Sigmoid colon (tissue), 7 donors: ENCODE measurements at places on chromosomes 3 and 15.

DNA sequence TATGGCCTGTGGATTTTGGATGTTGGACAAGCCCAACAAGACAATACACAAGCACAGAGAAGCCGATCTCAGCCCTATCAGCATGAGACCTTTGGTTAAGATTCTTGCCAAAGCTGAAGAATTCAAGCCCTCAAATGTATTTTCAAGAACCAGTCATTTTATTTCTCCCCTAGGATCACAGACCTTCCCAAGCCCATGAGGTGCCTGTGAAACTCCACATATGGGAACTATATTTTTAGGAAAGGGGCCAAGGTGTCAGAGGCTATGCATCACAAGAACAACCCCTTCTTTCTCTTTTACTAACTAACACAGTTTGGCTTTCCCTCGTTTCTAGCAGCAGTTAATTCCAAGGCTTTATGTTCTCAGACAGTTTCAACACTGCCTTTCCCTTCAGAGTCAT lies 364.5 kb downstream of the MAGI1 start:
- DNase-seq, result no peak

- DNase-seq, result no peak
Observed at GRCh38 chr15:64792282-64792681, 16.9 kb upstream of the RBPMS2 start.

DNA sequence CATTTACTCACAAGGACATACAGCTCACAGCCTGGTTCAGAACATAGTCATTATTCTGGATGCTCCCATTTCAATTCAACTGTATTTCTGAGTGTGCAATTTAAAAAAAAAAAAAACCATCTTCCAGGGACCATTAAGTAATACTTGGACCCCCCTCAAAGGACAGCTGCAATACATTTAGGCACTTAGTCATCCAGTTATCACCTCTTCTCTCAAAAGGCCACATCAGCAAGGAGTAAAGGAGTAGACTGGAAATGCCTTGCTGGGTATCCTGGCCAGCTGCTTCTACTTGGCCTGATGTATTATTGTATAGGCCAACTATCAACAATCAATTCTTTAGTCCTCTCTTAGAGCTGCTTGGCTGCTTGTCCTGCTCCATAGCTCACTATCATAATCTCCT lies 211.4 kb upstream of the SETMAR start:
- DNase-seq, result no peak

GRCh38 chr3:143158014-143158988 lies 38.7 kb downstream of the CHST2 start:
- DNase-seq, result no peak

DNA sequence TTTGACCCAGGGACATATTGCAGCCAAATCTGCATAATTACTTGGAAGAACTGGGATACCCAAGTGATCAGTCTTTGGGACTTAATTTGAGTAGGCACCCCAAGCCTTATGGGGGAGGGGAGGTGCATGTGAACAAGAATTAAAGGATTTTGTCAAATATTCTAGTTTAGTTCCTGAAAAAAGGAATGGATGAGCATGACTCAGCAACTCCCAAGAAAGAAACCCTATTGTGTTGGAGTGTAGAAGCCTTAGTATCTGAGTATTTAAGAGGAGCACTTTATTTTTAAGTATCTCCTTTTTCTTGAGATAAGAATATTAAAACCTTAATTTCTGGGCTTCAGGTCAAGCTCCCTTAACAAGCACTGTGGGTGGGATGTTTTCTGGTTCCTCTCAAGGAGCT lies 222.4 kb downstream of the CD47 start:
- no peak for DNase-seq
